ENCODE measurements at places on chromosomes 5 and 9.

- DNase-seq: no peak
Observed at GRCh38 chr5:83472508-83473345, 1.2 kb downstream of the VCAN start.

GRCh38 chr9:22079873-22080341 is 70.8 kb upstream of the CDKN2B start:
- DNase-seq: peak; percentile 67

- peak; percentile 44 for DNase-seq
Observed at GRCh38 chr9:4137681-4138099, 162.2 kb downstream of the GLIS3 start.

GRCh38 chr9:136931611-136932130 is 12.9 kb downstream of the FBXW5 start:
- no peak for DNase-seq

GRCh38 chr9:135297456-135298075 is 182.0 kb upstream of the PPP1R26 start:
- DNase-seq: no peak

GRCh38 chr5:116842514-116842961 is 267.9 kb upstream of the SEMA6A start:
- DNase-seq: no peak

DNA sequence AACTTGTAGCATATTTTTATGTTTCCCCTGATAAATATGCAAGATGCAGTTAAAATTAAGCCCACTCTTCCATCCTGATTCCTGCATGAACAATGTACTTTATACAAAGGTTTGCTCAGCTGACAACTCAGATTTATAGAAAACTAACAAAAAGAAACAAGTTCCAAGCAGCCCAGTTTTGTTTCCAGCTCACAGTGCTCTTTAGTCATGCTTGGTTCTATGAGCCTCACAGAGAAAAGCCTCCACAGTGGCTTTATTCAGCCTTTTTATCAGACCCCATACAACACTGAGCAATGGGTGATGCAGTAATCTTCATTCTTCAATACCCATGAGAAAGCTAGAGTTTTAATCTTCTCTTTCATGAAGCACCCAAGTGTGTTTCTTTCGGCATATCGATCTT is 329.6 kb downstream of the SLCO4C1 start:
- no peak for DNase-seq

GRCh38 chr9:117214416-117214815 is 200.4 kb downstream of the ASTN2 start:
- DNase-seq: no peak

DNA sequence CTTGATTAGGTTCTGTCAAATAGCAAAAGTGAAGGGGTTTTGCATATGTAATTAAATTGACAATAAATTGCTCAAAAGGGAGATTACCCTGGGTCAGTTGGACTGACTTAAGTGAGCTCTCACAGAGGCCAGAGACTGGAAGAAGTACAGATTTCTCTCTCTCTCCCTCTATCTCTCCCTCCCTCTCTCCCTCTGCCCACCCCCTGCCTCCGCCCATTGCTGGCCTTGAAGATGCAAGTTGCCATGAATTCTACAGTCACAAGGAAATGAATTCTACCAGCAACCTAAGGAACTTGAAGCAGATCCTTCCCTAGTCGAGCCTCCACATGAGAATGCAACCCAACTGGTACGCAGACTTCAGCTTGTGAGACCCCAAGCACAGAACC is 119.2 kb downstream of the LPAR1 start:
- no peak for DNase-seq

DNA sequence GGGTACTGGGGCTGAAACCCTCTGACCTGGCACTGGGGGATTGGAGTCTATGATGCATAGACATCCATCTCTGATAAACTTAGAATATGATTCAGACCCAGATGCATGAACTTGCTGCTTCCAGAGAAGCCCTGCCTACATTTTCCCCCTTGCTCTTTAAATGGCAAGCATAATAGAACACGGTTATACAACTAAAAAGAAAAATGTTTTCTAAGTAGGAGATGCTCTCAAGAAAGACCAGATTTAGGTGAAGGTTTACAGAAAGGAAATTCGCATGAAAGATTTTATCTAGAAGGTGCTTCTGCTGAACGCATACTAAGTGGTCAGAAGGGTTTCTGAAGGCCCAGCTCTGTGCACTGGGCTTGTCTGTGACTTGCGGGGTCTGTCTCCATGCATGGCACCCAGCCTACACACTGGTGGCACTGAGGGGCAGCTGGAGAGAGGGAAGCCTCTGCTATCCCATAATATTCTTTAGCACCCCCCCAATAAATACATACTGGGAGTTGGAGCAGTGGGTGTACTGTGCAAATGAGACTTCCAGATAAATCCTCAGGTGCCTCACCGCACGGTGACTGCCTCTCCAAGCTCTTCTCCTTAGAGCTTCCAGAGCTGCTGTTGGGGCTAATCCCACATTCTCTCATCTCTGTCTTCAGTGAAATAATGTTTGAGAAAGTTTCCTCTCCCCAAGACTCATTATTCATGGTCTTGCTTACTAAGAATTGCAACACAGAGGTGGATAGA is 114.6 kb downstream of the FSTL4 start:
- DNase-seq: no peak

DNA sequence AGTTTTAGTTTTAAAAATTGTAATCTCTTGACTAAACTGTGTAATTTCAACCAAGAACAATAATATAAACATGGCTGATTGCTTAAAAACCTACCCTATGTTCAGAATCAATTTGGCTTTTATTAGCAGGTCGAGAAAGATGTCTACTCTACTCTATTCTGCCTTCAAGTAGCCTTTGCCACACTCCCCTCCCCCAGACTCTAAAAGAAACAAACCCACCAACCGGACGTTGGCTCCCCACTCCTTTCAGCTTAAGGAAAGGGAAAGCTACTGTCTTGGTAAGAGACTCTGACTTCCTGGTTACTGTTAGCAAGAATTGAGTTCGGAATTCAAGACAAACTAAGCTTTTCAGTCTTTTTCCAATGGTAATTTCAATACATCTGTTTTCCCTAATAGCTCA is 46.7 kb downstream of the TNFAIP8 start:
- DNase-seq: no peak

- no peak for DNase-seq
Observed at GRCh38 chr5:174300118-174300940, 254.8 kb downstream of the NSG2 start.

DNA sequence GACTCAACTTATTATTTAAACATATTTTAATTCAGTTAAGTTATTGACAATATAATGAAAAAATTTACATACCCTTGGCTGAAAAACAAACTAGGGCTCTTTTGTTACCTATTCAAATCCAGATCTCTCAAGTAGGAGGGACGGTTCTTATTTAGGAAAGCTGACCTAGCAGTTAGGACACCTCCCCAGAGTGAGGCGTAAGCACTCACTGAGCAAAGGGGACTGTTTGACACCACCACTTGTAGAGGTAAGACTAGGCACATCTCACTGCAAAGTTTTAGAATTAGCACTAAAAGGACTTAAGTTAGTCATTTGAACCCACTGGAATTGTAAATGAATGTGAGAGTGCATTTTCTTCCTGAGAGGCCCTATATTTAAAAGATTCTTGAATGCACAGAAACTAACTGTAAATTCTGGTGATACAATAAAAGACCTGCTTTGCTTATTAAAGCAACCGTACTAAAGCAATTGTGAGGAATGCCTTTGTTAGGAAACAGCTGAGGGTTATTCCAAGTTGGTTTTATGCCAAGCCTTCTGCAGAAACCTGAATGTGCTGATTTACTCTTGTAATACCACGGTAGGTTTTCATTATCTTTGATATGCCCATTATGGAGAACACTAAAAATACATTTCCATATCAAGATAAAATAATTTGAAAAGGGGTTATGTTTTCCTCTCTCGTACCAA is 16.2 kb downstream of the HACD4 start:
- no peak for DNase-seq

- no peak for DNase-seq
Observed at GRCh38 chr5:45410304-45410995, 285.7 kb downstream of the HCN1 start.

DNA sequence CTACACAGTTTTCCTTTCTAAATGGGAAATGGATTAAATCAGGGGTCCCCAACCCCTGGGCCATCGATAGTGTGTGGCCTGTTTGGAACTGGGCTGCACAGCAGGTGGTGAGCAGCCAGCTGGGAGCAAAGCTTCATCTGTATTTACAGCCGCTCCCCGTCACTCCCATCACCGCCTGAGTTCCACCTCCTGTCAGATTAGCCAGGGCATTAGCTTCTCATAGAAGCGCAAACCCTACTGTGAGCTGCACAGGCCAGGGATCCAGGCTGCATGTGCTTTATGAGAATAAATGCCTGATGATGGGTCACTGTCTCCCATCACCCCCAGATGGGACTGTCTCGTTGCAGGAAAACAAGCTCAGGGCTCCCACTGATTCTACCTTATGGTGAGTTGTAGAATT is 41.2 kb upstream of the FLT4 start:
- no peak for DNase-seq

- no peak for DNase-seq
Observed at GRCh38 chr5:168288349-168289245, 2.8 kb upstream of the WWC1 start.

DNA sequence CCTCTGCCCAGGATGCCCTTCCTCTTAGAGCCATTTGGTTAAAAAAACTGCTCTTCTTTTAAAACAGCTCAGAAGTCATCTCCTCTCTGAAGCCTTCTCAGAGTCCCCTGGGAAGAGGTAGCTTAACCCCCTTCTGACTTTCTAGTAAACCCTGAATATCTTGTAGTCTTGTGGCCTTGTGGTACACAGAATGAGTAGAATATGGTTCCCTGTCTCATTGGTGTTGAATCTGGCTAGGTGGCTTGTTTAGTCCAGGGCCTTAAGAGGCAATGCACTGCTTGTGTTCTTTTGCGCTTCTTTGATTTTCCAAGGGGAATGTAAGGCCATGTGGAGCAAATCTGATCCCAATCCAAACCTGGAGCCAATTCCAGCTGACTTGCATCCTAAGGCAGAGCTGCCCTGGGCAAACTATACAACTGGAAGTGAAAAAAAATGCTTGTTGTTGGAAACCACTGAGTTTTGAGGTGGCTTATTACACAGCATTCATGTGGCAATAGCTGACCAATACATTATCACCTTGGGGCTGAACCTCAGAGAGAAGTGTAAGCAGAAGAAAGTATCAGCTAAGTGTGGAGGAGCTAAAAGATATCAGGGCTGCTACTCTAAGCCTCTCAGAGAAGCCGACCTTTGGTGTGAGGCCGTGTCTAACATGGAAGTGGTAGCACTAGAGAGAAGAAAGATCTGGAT is 31.0 kb downstream of the ALG2 start:
- no peak for DNase-seq

DNA sequence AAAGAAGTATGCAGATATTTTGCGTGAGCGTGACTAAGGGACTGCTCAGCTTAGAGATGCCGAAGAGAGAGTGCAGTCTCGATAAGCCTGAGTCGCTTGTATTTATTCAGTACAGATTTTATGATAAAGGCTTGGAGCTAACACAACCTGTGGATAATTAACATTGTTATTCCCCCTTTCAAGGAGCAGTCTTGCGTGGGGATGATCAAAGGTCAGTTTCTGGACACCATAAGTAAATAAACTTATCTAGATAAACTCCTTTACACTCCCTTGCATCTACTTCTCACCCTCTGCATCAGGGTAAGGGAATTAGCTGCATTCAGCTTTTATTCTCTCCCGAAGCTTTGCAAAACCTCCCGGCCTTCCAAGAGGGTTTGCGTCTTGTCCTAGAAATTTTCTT is 357.8 kb upstream of the ST8SIA4 start:
- DNase-seq: no peak

DNA sequence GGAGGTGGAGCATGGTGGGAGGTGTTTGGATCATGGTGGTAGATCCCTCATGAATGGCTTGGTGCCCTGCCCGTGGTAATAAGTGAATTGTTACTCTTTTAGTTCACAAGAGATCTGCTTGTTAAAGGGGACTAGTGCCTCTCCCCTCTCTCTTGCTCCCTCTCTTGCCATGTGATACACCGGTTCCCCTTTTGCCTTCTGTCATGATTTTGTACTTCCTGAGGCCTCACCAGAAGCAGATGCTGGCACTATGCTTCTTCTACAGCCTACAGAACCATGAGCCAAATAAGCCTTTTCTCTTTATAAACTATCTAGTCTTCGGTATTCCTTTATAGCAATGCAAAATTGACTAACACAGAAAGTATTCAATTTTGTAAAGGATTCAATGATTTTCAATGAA is 817.1 kb downstream of the TLR4 start:
- DNase-seq: no peak

- DNase-seq: no peak
Observed at GRCh38 chr5:16924206-16924605, 11.9 kb downstream of the MYO10 start.

GRCh38 chr9:81379655-81380054 is 309.7 kb downstream of the TLE1 start:
- DNase-seq: no peak

GRCh38 chr5:107370396-107370968 is 300.3 kb downstream of the EFNA5 start:
- no peak for DNase-seq

DNA sequence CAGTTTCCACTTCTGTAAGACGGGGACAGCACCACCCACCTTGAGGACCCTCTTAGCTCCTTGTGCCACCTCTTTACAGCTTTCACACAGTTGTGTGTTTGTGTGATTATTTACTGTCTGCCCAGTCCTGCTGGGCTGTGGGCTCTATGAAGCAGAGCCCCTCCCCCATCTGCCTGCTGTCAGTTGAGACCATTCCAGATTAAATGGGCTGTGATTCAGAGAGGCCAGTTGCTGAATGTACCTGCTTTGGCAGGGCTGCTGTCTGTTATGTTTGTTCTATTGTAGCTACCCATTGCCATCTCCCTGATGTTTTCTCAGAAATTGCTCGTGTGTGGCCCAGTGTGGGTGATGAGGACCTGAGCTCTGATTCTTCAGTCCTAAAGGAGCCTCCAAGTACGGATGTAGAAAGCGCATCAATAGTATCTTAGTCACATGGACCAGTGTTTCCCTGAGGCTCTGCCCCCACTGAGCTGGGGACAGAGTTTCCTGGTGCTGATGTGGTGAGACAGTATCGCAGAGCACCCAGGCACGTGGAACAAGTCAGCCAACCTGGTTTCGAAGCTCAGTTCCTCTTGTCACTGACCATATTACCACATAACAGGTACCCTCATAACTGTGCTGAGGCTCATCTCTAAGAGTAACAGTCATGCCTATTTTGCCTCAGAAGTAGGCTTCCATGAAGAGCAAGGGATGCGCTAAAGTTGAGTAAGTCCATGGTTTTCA is 3.7 kb downstream of the ANGPTL2 start:
- DNase-seq: no peak

GRCh38 chr5:111385051-111385450 is 127.3 kb downstream of the STARD4 start:
- no peak for DNase-seq

GRCh38 chr5:56515011-56515410 is 281.9 kb upstream of the ANKRD55 start:
- no peak for DNase-seq

GRCh38 chr9:114048533-114049415 is 29.3 kb downstream of the AMBP start:
- DNase-seq: no peak
